ENCODE measurements at places on chromosomes 6 and 20.

DNA sequence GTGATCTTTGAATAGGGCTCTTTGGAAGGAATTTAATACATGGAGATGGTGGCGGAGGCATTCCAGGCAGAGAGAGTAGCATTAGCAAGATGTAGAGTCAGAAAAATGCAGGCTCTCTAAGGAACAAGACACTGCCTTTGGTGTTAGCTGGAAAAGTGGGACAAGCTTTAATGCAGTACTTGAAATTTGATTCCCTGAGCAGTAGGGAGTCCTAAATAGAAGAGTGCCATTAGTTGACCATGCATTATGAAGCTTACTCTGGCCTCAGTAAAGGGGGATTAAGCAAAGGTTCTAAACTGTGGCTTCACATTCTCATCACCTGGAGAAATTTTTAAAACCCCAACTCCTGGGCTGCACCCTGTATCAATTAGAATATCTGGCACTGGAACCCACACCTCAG is 494.8 kb upstream of the SOX4 start:
- DNase-seq, result no peak

GRCh38 chr6:54970337-54970736 is 123.8 kb downstream of the FAM83B start:
- no peak for DNase-seq

- DNase-seq, result no peak
These were observed 122.3 kb downstream of the JARID2 start for GRCh38 chr6:15368186-15368585.

DNA sequence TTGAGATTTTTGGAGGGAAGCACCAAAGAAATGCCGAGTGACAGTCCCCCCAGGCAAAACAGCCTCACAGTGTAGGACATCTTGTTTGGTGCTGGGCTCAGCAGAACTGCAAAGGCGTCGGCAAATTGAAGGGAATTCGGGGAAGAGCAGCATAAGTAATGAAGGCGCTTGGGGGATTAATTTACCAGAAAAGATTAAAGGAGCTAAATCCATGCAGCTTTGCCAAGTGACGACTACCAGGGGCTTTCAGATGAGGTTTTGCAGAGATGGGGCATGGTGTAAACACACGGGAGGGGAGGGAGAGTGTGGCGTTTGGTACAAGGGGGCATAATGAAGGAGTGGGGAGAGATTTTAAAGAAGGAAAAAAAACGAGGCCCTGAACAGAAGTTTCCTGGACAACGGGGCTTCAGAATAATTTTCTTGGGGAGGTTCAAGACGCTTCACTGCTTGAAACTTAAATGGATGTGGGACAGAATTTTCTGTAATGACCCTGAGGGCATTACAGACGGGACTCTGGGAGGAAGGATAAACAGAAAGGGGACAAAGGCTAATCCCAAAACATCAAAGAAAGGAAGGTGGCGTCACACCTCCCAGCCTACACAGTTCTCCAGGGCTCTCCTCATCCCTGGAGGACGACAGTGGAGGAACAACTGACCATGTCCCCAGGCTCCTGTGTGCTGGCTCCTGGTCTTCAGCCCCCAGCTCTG is 45.4 kb upstream of the CDH22 start:
- no peak for DNase-seq

- DNase-seq, result no peak
These were observed 642.2 kb downstream of the EYS start for GRCh38 chr6:65064844-65065243.

DNA sequence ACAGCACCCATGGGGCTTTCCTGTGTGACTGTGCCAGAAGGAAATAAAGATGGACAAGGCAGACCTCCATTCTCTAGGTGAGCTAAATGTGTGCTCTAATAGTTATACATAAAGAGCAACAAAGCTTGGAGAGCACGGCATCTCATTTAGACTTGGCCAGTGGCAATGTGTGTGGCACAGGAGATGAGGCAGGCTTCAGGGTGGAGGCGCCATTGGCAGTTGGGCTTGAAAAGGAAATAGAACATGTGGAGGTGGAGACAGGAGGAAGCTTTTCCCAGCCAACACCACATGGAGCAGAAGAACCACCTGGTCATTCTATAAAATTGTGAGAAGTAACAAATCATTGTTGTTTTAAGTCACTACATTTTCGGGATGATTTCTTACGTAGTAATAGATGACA is 3.6 kb upstream of the RALY start:
- no peak for DNase-seq

GRCh38 chr20:62928246-62928939 is 2.1 kb upstream of the DIDO1 start:
- no peak for DNase-seq

All from activated CD4-positive, CD25-positive, alpha-beta regulatory T cell (primary cell).